ENCODE measurements at places on chromosomes 7 and 10.

- no peak overlapping the region for H3K27ac ChIP-seq
- DNase-seq: no peak
- no peaks in the 10 kb centered on the region for H3K36me3 ChIP-seq
- H3K4me1 ChIP-seq: no peaks in the 10 kb centered on the region
- no peak overlapping the region for H3K4me3 ChIP-seq
Measured at GRCh38 chr7:147858421-147858820, 732.1 kb upstream of the C7orf33 start.

DNA sequence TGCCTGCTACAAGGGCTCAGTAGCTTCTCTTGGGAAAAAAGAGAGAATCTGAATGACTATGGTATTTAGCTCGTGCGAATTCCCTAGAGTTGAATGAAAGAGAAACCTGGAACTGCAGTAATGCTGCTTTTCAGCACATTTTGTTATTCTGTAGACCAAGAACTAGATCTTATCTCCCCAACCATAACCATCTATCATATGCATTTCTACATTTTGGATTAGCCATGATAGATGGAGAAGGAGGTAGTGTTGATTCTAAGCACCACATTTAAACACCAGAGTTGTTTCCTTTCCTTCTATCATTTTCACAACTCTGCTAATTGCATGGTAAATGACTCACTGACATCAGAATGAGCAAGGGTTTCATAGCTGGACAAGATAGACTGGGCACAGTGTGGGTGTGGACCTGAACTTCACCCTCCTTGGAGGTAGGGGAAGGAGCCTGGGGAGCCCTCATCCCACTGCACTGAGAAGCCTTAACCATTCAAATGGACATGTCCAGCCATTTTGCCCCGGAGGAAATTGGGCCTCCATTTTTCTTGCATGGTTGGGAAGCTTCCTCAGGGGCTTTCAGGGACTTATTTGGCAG is 55.3 kb upstream of the BMPER start:
- H3K27ac ChIP-seq: no peak overlapping the region
- peaks cover 21% of the 10 kb centered on the region for H3K27me3 ChIP-seq
- H3K4me3 ChIP-seq: no peak overlapping the region
- no peak for DNase-seq

DNA sequence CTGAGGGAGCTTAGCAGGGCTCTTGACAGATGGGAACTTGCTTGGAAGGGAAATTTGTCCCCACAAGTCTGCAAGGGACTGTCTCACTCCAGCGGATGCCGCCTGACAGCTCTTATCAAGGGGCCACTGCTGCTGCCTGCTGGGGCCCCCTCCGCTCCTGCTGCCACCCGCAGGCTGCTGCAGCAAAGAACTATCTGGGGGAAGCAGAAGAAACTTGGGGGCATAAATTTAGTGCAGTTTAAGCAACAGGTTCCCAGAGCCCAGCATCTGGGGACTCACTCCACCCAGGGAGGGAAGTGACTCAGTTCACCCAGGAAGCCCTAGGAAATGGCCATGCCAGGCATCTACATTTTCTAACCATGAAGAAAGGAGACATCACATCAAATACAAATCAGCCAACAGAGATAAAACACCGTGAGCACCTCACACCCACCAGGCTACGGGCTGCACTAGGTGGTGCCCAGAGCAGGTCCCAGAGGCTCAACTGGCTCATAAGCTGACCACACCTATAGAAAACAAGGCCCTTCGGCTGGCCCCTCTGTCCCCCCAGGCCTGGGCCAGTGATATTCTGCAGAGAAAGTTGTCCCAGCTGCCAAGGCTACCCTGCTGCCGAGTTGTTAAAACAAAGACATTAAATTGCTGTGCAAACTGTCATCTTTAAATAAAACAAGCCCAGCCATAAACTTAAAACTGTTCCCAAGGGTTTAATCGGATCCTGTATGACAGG is 3.7 kb downstream of the RGS10 start:
- H3K27ac ChIP-seq: peak overlapping the region; percentile 15
- H3K27me3 ChIP-seq: no peaks in the 10 kb centered on the region
- DNase-seq: no peak
- H3K4me3 ChIP-seq: peak overlapping the region; percentile 30

DNA sequence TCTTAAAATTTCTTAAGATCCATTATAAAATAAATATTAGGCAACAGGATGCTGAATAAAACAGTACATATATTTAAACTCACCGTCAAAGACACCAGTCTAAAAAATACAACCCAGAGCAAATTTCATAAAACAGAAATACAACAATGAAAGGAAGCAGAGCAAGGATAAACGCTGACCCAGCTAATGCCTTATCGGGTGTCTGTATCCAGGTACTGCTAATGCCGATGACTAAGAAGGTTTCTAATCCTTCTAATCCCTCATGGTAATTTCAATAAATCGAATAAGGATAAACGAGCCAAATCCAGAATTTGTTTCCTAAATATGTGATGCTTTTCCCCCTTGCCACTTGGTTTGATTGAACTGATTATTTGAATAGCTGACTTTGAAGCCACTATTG is 1.7 kb downstream of the HYCC1 start:
- no peak overlapping the region for H3K27ac ChIP-seq
- H3K4me1 ChIP-seq: peaks cover 11% of the 10 kb centered on the region
- H3K4me3 ChIP-seq: no peak overlapping the region
- no peaks in the 10 kb centered on the region for H3K27me3 ChIP-seq
- no peaks in the 10 kb centered on the region for H3K36me3 ChIP-seq

- no peaks in the 10 kb centered on the region for H3K36me3 ChIP-seq
- no peaks in the 10 kb centered on the region for H3K27me3 ChIP-seq
- peak overlapping the region; percentile 78 for H3K4me3 ChIP-seq
- H3K4me1 ChIP-seq: peaks cover 9% of the 10 kb centered on the region
- H3K27ac ChIP-seq: peak overlapping the region; percentile 71
Measured at GRCh38 chr10:97687785-97688781, 1.0 kb upstream of the AVPI1 start.

DNA sequence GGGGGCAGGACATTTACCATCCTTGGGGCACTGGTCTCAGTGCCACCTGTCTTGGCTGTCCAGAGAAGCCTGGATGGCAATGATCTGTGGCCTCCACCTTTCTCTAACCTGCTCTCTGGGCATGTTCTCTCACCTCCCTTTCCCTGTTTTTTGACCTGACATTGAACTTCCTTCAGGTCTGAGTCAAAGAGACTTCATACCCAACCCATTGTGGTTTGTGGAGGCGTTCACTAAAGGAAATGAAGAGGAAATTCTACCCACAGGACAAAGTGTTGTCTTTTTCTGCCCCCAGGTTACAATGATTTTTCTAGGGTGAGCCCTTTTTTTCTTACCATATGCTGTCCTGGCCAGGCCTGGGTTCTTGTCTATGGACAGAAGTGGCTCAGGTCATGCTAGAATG is 76.6 kb downstream of the CYP26A1 start:
- no peaks in the 10 kb centered on the region for H3K4me1 ChIP-seq
- H3K27me3 ChIP-seq: peaks cover 4% of the 10 kb centered on the region
- no peaks in the 10 kb centered on the region for H3K36me3 ChIP-seq
- H3K27ac ChIP-seq: no peak overlapping the region

DNA sequence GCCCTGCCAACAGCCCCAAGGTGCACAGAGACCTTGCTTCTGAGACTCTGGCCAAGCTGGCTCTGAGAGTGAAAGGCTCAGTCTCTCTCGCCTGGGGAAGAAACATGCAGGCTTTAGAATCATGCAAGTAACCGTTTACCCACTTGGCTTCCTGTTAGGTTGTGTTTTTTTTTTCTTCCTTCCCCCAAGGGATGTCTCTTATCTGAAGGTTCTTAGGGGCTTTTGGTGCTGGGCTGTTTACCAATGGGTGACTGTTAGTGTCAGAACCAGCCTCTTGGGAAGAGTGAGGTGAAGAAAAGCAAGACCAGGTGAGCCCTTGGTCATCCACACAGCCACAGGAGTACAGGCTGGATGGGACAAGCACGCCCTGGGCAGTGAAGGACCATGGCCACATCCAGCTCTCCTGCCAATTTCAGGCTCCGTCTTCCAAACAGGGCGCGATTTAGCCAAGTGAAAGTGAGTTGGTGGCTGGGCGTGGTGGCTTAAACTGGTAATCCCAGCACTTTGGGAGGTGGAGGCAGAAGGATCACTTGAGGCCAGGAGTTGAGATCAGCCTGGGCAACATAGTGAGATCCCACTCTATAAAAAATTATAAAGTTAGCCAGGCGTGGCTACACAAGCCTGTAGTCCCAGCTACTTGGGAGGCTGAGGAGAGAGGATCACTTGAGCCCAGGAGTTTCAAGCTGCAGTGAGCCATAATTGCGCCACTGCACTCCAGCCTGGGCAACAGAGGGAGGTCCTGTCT is 76.3 kb upstream of the CUX1 start:
- H3K36me3 ChIP-seq: no peaks in the 10 kb centered on the region
- peaks cover 10% of the 10 kb centered on the region for H3K4me1 ChIP-seq
- H3K27ac ChIP-seq: peak overlapping the region; percentile 64
- no peak for DNase-seq

GRCh38 chr10:119177708-119178371 is 772 bp downstream of the PRDX3 start:
- H3K27ac ChIP-seq: peak overlapping the region; percentile 98
- peaks cover 36% of the 10 kb centered on the region for H3K4me1 ChIP-seq
- peak; percentile 67 for DNase-seq
- H3K27me3 ChIP-seq: no peaks in the 10 kb centered on the region
- peak overlapping the region; percentile 92 for H3K4me3 ChIP-seq
- peaks cover 12% of the 10 kb centered on the region for H3K36me3 ChIP-seq

- H3K4me1 ChIP-seq: peaks cover 3% of the 10 kb centered on the region
- no peak overlapping the region for H3K27ac ChIP-seq
- H3K4me3 ChIP-seq: no peak overlapping the region
- peaks cover 7% of the 10 kb centered on the region for H3K36me3 ChIP-seq
- DNase-seq: no peak
Measured at GRCh38 chr10:35579726-35580422, 25.3 kb upstream of the GJD4 start.

DNA sequence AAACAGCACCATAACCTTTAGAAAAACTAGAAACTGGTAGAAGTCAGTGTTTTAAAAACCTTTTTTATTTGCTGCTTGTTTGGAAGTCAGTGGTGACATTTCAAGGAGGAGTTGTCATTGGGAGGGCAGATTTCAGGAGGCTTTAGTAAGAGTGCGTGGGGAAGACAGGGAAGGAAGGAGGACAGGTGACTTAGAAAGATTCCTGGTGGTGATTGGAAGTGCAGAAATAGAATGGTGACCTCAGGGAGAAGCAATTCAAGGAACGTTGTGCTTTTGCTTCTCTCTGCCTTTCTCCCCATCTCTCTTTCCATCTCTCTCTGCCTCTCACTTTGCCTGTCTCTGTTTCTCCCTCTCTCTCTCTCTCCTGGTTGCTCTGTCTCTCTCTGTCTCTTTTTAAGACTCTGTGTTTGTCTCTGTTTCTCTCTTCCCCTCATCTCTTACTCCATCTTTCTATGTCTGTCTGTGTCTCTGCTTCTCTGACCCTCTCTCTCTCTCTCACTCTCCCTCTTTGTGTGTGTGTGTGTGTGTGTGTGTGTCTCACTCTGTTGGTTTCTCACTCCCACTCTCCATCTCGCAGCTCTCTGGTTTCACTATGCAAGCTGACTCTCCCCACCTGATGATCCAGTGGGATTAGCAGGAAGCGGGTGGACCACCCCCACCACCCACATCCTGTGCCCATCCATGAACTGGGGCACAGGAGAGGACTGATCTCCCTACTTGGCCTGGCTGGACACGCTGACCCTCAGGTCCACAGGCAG is 10.9 kb upstream of the PFKP start:
- H3K27me3 ChIP-seq: peaks cover 19% of the 10 kb centered on the region
- no peak overlapping the region for H3K27ac ChIP-seq
- H3K4me3 ChIP-seq: no peak overlapping the region
- no peak for DNase-seq

DNA sequence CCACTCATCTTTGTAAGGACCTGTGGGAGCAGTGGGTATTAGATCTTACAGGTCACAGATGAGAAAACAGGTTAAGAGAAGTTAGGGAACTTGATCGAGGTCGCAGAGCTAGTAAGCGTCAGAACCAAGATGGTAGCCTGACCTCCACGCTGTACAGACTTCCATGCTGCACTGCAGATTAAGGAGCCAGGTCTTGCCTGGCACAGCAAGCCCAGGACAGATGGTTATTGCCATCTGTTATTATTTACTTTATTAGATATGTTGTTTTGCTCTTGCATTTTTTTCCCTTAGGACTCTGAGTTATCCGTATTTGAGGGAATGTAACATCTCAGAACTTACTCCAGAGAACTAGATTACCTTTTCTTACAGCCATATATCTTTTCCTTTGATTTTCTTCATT is 147.2 kb downstream of the NSUN6 start:
- H3K27ac ChIP-seq: no peak overlapping the region
- no peaks in the 10 kb centered on the region for H3K36me3 ChIP-seq
- no peaks in the 10 kb centered on the region for H3K4me1 ChIP-seq
- no peak overlapping the region for H3K4me3 ChIP-seq

- H3K27ac ChIP-seq: no peak overlapping the region
- H3K27me3 ChIP-seq: no peaks in the 10 kb centered on the region
- no peaks in the 10 kb centered on the region for H3K36me3 ChIP-seq
- H3K4me3 ChIP-seq: no peak overlapping the region
Measured at GRCh38 chr7:51268859-51269258, 47.8 kb downstream of the COBL start.

GRCh38 chr7:17269341-17270221 is 28.9 kb upstream of the AHR start:
- H3K36me3 ChIP-seq: peaks cover 54% of the 10 kb centered on the region
- H3K4me1 ChIP-seq: peaks cover 8% of the 10 kb centered on the region

DNA sequence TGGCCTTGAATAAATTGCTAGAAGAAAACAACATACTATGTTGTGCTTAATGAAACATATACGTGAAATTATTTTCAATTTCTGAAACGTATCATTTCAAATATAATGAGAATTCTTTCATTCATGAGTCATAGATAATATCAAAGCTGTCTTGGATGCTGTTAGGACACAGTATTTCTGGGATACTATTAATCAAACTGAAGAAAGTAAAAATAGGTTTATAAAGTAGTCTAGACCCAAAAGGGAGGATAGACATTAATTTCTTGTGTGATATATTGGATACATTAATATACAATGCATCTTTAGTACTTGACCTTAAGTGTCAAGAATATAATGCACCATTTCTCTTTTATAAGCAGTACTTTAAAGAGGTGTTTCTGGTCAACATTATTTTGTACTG is 89.7 kb downstream of the CNTNAP2 start:
- no peaks in the 10 kb centered on the region for H3K27me3 ChIP-seq
- H3K4me3 ChIP-seq: no peak overlapping the region
- no peaks in the 10 kb centered on the region for H3K4me1 ChIP-seq
- no peak for DNase-seq
- no peaks in the 10 kb centered on the region for H3K36me3 ChIP-seq

DNA sequence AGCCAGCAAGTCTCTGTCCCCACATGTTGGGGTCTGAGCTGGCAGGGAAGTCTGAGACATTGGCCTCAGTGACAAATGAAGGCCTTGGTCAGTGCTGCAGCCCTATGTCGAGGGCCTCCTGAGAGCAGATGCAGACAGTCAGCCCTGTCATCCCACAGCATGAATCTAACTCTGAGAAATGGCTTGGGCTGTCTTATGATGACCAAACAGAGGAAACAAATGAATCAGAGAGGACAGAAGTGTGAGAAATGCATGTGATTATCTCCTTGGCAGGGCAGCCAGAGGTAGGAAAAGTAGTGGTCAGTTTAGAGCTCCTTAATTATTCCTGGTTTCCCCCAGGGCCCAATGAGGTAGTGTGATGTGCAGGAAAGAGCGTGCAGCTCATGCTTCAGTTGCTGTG is 287.6 kb downstream of the SORCS3 start:
- no peaks in the 10 kb centered on the region for H3K36me3 ChIP-seq
- H3K27me3 ChIP-seq: peaks cover 1% of the 10 kb centered on the region
- H3K27ac ChIP-seq: no peak overlapping the region
- H3K4me3 ChIP-seq: no peak overlapping the region

All from natural killer cell treated with Interleukin-12 subunit alpha and Interleukin-12 subunit beta and Interleukin-15 and Interleukin-18, amount 100 ng/mL, for 72 hours (primary cell).